HFF-Myc (cell line): ENCODE measurements at places on chromosomes 3 and 15.

DNA sequence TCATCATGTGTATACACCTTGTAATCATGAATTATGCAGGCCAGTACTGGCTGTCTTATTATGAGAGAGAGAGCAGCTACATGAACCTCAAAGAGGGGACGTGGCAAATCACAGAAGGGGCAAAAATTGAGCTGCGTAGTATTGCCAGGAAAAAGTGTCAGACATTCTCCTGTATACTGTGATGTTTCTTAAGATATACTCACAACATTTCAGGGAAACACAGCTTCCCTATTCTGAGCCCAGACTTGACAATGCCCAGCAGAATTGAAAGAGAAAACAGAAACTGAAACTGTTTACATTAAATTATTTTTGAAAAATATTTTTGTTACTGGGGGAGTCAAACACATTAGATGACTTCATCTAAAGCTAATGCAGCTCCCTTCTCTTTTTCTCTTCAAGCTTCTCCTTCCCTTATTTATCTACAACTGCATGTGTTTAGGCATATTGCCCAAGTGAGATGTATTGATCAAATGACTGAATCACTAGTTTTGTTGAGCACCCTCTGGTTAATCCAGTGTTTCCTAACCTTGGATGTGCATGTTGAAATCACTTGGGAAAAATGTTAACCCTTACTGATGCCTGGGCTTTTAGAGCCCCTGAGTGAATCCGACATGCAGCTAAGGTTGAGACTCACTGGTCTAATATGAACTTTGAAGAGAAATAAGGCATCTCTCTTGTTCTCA, 39.5 kb downstream of the CADPS start:
- DNase-seq = no peak

DNA sequence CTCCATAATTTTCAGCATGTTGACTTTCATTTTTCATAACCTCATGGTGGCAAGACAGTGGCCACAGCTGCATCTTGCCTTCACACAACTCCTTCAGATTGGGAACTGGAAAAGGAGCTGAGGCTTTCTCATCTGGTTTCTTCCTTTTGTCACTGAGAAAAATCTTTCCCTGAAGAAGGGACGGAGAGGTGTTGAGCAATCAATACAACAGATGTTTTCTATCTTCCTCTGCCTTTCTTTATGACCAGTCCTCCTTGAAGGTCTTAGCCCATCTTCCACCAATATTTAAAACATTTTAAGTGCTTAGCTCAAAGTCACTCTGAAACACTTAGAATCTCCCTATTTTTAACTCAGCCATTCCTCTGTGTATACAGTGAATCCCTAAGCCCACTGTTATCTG, 11.9 kb downstream of the ZNF660 start:
- DNase-seq = no peak

GRCh38 chr3:124202754-124203153, 210.8 kb upstream of the ROPN1 start:
- no peak for DNase-seq

GRCh38 chr15:58486564-58486963, 54.8 kb downstream of the LIPC start:
- DNase-seq = no peak

DNA sequence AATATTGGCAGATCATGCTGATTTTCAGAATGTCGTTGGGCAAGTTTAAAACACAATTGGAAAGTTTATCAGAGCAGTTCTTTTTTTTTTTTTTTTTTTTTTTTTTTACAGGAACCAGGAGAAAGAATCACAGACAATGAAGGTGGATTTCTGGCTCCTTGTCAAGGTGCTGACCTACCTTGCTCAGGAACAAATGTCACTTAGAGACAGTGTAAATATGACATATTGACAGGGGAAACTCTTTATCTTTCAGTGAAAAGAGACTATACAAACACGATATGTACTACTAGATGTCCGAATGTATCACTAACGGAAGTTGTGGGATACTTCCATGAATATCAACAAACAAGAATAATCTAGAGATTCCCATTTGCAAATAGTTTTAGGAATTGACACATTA, 237.3 kb downstream of the FMN1 start:
- no peak for DNase-seq

DNA sequence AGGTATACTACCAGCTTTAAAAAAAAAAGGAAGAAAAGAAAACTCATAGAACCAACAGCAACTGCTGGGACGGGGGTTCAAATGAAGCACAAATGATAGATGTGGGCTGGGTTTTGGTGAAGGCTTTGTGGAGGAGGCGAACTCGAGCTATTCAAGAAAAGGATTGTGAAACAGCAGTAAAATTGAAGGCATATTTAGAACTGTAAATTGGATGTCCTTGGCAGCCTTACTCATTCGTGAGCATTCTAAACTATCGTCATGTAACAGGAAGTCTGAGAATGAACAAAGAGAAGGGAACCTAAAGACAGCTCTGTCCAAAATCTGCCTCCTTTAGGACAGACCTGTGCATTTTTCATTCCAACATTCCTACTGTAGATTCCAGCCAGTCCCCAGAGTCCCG, 97.8 kb downstream of the LARS2 start:
- no peak for DNase-seq

GRCh38 chr3:25663347-25663868, 1.3 kb downstream of the TOP2B start:
- no peak for DNase-seq

DNA sequence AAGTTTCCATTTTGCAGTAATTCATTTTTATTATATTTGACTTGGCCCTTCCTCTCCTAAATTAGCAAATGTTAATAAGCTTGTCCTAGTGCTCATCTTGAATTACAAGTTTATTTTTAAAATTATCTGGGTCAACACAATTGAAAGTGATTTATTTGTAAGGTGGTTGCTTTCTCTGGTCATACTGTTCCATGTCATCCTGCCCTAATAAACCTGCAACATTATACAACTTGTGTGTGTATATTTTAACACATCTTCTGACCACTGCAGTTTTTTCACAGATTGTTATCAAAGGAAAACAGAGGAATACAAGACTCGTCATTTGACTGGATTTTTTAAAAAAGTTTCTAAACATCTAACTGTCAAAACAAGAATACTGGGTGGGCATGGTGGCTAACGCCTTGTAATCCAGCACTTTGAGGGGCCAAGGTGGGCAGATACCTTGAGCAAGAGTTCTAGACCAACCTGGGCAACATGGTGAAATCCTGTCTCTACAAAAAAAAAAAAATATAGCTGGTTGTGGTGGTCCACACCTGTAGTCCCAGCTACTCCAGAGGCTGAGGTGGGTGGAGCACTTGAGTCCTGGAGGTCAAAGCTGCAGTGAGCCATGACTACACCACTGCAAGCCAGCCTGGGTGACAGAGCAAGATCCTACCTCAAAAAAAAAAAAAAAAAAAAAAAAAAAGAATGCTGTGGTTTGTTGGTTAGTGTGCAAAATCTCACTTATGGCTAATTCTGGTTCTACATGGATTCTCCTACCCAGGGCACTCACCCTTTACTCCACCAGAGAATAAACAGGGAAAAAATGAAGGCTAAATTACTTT, 5.0 kb upstream of the LRRFIP2 start:
- DNase-seq = no peak

- peak; percentile 17 for DNase-seq
These were observed 171.8 kb downstream of the FEZF2 start for GRCh38 chr3:62201438-62202035.

- DNase-seq = no peak
These were observed 391.2 kb upstream of the NECTIN3 start for GRCh38 chr3:110680450-110680849.

DNA sequence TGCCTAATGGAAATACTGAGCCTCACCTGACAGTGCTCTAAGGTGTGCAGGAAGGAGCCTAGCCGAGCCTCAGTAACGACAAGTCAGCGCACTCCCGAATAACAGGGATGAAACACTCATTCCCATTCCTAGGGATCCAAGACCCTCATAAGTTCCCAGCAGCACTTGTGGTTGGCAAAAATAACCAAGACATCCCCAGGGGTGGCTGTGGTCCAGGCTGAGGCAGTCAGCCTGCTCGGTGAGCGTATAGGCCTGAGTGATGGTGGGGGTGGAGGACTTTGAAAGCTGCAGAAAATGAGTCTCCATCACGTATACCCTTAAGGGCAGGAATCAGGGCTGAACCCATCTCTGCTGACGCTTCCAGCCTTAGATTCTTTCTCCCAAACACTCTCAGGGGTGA, 120.1 kb downstream of the SMAD6 start:
- DNase-seq = no peak

- DNase-seq = no peak
These were observed 2.4 kb downstream of the TSC22D2 start for GRCh38 chr3:150410311-150411105.

DNA sequence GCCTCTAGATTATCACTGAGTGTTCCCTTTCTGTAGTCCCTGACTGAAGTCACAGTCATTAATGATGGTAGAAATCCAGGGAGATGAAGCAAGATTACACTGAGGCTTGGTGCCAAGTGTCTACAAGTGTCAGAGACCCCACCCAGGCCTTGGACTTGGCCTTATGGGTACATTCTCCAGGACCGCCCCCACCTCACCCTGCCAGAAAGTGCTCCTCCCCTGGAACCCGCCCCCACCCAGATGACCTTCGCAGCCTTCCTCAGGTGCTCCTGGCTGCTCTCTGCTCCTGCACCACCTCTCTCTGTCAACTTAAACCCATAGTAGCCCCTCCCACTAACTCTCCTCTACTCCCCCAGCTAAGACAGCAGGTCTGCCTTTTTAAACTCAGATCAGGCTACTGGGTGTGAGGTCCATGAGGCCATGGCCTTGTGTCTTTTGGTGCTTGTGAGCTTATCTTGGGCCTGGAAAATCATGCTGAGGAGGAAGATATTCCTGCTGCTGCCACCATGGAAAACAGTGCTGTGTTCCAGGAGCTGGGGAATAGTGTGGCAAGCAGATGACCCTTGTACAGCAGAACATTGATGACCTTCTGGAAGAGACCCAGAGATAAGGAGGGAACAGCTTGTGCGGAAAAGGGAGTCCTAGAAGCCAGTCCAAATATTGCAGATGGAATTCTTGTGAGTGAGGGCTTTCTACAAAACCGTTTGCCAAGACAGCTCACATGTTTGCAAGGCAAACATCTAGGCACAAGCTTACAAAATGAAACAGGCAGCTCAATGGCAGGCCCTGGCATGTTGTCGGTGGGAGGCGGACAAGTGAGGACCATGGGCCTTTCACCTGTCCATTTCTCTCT, 40.3 kb upstream of the NDUFB4 start:
- no peak for DNase-seq

DNA sequence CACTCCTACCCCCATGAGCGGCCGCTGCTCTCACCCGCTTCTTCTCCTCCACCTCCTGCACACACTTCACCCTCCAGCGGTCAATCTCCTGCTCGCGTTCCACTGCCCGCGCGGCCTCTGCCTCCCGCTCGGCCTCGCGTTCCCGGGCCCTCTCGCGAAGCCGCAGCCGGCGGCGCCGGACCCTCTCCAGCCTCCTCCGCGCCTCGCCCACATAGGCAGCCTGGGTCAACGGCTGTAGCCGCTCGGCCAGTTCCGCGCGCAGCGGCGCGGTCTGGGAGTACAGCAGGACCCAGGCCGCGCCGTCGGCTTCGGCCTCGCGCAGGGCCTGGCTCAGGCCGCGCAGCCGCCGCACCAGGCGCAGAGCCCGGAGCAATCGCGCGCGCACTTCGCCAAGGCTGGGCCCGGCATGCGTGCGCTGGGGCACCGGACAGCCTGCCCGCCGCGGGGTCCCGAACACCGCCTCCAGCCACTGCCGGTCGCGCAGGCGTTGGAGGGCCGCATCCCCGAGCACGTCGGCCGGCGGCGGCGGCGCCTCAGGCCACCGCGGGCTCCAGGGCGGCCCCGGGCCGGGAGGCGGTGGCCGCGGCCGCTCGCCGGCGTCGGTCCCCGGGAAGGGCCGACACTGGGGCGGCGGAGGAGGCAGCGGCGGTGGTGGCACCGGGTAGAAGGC, 595 bp downstream of the PDCD7 start:
- no peak for DNase-seq

- no peak for DNase-seq
These were observed 1.9 kb downstream of the SCAPER start for GRCh38 chr15:76903251-76903681.

GRCh38 chr15:96716075-96716474, 385.6 kb downstream of the NR2F2 start:
- DNase-seq = no peak

GRCh38 chr3:12601072-12601471, 44.2 kb downstream of the MKRN2 start:
- DNase-seq = no peak

DNA sequence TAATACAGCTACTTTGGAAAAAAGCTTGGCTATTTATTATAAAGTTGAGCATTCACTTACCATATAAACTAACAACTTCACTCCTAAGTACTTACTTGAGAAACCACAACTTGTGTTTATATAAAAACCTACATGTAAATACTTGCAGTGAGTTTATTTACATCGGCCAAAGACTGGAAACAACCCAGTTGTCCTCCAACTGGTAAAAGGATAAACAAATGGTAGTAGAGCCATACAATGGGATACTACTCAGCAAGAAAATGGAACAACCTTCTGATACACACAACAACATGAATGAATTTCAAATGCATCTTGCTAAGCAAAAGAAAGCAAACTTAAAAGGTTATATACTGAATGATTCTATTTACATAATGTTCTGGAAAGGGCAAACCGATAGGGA, 63.7 kb downstream of the SLC7A14 start:
- DNase-seq = no peak

- no peak for DNase-seq
These were observed 7.0 kb downstream of the ZPLD1 start for GRCh38 chr3:102441832-102442231.

GRCh38 chr3:152621006-152621868, 213.7 kb upstream of the P2RY1 start:
- DNase-seq = no peak

DNA sequence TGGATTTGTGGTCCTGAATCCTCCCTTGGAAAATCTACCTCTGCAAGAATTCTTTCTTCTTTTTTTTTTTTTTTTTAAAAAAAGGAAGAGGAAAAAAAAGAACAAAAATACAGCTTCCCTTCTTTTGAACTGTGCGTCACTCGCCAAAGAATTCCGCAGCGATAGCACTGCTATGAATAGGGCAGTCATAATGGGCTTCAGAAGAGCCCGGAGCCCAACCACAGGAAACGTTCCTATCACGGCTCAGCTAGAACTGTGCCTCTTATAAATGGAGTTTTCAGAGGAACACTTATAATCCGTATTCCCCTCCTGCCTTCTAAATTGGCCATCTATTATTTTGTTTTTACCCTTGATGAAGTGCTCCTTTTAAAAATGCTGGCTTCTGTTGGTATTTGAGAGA, 227.7 kb downstream of the ADAMTS17 start:
- no peak for DNase-seq

DNA sequence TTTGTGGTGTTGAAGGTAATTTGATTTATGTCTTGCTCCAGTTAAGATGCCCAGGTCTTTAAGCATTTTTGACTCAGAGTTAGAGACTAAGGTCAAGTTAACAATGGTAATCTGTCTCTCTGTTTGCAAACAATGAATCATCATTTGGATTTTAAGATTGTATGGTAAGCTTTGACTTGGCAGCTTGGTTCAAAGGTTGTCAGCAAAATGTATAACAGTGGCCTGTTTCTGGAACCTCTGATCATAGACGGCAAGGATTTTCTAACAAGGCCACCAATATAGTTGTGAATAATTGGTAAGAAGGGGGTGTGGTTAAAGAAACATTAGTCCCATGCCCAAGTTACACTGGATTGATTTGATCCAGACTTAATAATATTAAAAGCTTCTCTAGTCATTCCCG, 775.2 kb upstream of the GOLIM4 start:
- DNase-seq = no peak

GRCh38 chr3:145286937-145287336, 874.0 kb downstream of the PLOD2 start:
- no peak for DNase-seq

GRCh38 chr15:69089258-69089657, 71.2 kb upstream of the GLCE start:
- DNase-seq = no peak

- DNase-seq = no peak
These were observed 314.7 kb downstream of the PYDC2 start for GRCh38 chr3:191775451-191776233.
